ENCODE measurements at places on chromosomes 12 and 14.

DNA sequence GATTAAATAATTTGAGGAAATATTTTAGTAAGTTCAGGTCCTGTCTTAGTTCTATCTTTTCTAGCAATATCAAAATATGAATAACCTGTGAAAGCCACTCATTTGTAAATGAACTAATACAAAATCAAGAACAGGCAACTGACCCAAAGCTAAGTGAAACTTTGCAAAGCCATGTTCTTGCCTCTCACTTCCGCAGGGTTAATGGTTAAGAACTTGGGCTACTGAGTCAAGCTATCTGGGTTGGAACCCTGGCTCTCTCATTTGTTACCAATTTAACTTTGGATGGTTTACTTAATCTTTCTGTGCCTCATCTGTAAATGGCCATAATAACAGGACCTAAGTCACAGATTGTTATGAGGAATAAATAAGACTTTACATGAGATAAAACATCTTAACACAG is 2.8 kb downstream of the KIF21A start:
- DNase-seq, result no peak

DNA sequence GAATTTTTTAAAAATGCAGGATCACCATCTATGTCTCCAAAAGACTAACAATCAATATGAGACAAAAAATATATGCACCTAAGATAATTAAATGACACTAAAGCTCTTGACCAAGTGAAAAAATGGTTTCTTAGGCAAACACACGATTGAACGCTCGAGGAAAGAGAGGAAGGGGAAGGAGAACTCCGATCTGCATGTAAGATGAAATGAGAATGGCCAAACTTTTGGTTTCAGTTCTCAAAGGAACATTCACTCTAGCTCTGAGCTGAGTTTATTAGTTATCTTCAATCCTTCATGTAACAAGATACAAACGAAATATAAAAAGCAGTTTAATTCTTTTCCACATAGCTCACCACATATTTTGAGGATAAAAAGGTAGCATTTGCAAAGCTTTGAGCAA is 2.8 kb downstream of the DYRK4 start:
- no peak for DNase-seq

GRCh38 chr12:56198836-56199235 is 9.6 kb upstream of the SMARCC2 start:
- no peak for DNase-seq

DNA sequence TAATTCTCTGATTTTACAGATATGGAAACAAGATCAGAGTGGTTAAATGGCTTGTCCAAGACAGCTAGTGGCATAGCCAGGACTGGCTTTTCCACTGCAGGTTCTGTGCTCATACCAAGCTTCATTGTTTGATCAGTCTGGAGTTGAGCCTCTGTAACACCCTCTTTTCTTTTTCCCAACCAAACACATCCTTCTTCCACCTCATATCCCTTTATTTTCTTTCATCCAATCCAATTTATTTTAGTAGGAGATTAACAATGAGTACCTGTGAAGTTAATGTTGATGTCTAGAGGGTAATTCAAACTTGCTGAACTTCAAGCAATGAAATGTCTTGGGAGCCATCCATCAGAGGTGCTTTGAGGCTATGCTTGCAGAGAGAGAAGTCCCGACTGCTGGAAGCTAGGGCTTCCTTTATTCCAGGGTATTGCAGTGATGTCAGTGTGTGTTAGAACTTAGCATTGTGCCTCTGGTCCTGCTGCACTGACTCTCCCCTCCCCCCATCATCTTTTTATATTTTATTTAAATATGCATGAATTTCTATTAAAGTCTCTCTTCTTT is 452.1 kb upstream of the PDE3A start:
- no peak for DNase-seq

DNA sequence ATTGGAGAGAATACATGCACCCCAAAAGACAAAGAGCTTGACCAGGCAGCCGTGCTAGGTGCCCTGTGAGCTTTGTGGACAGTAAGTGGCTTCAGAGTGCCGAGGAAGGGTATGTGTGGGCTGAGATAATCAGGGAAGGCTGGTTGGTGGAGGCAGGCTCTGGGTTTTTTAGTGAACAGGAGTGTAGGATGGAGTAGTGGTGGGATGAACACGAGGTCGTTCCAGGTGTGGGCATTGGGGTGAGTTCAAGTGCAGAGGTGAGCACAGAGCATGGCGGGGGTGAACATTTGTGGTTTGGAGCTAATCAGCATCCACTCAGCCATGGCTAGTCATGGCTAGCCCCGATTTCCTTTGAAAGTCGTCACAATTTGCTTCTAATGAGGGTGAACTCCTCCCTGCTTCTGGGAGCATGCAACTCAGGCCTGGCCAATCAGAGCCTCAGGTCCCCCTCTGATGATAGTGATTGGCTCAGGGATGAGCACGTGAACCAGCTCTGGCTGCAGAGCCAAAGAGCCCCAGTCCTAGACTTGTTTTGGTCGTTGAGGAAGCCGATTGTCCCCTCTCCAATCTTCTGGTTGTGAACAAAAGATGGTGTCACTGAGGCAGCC is 40.7 kb upstream of the TCL1B start:
- no peak for DNase-seq

DNA sequence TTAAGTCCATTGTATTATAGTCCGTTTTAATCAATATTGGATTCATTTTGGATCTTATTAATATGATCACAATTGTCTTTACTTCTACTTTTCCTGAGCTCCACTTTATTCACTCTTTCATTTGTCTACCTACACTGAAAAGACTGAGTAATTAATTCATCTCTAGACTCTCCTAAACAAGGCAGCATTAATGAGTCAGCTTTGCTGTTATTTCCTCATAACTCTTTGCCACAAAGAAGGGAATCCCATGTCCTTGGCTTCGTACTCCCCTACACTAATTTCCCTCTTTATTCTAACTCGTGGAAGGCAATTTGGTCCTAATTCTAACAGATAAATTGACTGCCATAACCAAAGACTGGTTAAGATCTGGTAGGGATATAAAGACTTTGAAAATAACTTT is 91.9 kb downstream of the ARMH4 start:
- DNase-seq, result no peak
